ENCODE measurements at places on chromosomes 16 and 17.

GRCh38 chr16:75921281-75921680 is 195.0 kb upstream of the CPHXL start:
- DNase-seq: no peak

- DNase-seq: no peak
Observed at GRCh38 chr17:56367366-56367765, 214.1 kb downstream of the ANKFN1 start.

GRCh38 chr17:44831371-44831770 is 1.3 kb upstream of the GJC1 start:
- no peak for DNase-seq

GRCh38 chr17:28765038-28765437 is 21.2 kb downstream of the TRAF4 start:
- no peak for DNase-seq

- DNase-seq: no peak
Observed at GRCh38 chr17:41781404-41782110, 5.0 kb downstream of the JUP start.

GRCh38 chr17:77898521-77899434 is 59.7 kb upstream of the TNRC6C start:
- no peak for DNase-seq

DNA sequence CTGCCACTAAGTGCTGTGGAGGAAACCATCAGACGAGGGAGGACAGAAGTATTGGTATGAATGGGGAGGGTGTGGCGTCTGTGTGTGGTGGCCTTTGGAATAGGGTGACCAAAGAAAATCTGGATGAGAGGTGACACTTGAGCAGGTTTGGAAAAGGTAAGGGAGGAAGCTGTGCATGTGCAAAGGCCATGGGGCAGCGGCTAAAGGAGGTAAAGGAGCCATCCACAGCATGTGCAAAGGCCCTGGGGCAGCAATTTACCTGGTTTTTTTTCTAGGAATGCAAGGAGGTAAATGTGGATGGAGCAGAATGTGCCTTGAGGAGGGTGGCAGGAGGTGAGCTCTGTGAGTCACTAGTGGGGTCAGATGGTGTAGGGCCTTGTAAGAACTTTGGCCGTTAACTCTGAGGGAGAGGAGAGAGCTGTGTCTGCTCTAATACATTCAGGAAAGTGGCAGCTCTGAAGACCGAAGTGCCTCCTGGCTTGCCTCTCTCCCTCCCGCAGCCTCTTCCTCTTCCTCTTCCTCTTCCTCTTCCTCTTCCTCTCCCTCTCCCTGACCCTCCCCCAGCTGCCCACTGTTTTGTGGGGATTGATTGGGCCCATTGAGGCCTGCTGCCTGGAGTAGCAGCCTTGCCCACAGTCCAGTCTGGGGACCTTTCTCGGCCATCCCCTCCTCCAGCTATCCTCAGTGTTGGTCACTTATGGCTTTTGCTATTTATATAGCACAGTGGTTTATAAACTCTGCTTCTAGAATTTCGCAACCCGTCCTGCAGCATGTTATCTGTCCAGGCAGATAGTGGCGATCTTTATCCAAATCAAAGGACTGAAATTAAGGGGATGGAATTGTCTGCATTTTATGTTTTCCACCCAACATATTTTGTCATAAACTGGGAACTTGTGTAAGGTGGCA is 38.7 kb downstream of the CMIP start:
- no peak for DNase-seq

GRCh38 chr16:24151482-24151939 is 104.6 kb upstream of the CACNG3 start:
- no peak for DNase-seq

DNA sequence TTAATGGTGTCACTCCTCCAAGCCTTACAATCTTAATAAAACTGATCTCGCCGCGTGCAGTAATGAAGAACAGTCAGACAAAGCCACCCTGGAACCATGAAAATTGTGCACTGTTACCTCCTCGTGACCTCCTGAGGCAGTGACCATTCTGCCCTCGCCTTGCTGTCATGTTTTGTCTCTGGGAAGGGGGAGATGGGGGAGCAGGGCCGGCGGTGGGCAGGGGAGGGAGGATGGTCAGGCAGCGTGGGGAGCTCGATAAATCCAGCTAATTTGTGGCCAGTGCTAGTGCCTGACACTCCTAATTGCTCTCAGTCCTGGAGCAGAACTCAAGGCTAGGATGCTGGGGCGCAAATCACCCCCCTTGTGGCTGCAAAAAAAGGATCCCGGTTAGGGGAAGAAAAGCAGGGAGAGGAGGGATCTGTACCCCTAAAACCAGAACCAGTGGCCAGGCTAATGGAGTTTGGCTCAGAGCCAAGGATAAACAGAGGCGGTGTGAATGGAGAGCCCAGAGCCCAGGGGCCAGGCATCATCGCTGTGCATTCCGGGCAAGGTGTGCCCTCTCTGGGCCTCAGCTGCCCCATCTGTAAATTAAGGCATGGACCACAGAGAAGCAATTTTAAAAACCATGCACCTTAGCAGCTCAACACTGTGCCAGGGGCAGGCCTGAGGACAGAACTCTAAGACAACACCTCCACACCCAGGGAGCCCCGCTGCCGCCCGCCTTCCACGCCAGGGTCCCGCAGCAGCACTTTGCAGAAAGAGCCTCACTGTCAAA is 113.3 kb downstream of the ZNF423 start:
- DNase-seq: no peak

- no peak for DNase-seq
Observed at GRCh38 chr17:6525731-6526130, 30.6 kb downstream of the PITPNM3 start.

DNA sequence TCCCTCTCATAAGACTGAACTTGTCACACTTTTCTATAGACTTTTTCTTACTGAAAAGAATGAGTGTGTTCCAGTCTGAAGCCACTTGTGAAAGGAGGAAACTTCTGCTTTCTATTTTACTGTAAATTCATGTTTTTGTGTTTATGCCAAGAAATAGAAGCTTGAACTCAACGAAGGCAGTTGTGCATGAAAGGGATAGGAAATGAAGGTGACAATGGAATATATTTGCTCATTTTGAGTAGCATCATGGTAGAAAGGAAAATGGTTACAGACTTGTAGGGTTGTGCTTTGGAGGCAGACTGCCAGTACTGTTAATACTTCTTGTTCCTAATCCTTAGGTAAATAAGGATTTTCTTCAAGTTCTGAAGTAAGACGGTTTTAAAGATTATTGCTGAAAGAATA is 8.1 kb downstream of the CLTC start:
- no peak for DNase-seq

GRCh38 chr16:13961099-13961811 is 41.3 kb downstream of the ERCC4 start:
- no peak for DNase-seq

- no peak for DNase-seq
Observed at GRCh38 chr17:48259694-48260291, 152.2 kb downstream of the SNX11 start.

DNA sequence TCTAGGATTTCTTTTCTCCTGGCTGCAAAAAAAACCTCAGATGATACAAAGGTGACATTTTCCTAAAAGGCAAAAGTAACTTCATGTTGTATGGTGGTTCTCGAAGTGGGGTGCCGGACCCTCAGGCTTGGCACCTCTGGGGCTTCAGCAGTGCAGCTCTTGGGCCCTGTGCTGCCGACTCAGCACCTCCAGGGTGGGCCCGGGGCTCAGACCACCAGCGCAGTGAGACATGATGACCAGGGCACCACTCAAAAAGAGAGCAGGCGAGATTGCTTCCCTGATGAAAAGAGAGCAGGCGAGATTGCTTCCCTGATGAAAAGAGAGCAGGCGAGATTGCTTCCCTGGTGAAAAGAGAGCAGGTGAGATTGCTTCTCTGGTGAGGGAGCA is 98.7 kb upstream of the ZNF750 start:
- no peak for DNase-seq

DNA sequence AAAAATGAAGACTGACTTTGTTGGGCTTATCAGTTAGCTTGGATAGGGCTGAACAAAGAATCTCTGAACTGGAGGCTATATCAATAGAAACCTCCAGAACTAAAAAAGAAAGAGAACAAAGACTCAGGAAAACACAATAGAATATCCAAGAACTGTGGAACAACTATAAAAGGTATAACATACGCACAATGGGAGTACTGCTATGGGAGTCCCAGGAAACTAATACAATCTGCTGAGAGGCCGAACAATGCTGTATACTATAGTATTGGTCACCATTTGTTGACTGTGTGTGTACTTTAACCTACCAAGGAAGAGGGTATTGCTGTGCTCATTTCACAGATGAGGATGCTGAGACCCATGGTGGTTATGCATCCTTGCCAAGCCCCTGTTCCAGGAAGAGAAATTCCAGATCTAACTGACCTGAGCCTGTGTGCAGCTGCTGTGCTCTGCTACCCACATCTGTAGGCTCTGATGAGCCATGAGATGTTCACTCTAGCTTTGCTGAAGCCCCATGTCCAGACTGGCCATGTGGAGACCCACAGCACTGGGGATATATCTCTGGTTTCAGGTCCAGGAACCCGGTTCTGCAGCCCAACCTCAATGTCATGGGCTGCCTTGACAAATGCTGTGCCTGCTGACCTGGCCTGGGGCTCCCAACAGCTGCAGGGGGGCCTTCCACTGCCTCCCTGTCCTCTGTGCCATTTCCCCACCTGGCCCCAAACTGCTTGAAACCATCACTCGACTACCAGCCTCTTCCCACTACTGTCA is 254.3 kb upstream of the TNRC6C start:
- no peak for DNase-seq

DNA sequence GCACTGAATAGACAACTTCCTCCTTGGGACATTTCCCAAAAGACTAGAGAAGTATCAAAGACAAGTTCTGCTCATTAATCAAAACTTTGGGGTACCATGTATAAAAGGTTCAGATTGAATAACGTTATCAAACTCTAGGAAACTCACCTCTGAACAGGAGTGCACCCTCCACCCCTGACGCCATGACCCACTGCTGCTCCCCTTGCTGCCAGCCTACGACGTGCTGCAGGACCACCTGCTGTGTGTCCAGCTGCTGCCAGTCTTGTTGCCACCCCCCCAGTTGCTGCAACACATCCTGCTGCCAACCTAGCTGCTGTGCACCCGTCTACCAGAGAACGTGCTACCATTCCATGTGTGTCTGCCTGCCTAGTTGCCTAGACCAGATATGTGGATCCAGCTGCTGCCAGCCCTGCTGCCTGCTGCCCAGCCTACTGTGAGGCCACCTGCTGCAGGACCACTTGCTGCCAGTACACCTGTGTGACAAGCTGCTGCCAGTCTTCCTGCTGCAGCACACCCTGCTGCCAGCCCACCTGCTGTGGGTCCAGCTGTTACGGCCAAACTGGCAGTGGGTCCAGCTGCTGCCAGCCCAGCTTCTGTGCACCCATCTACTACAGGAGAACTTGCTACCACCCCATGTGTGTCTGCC is 13.8 kb upstream of the KRTAP9-2 start:
- DNase-seq: no peak

GRCh38 chr16:3756113-3756512 is 38.8 kb upstream of the TRAP1 start:
- no peak for DNase-seq

GRCh38 chr17:58083491-58084316 is 485 bp downstream of the DYNLL2 start:
- DNase-seq: no peak

GRCh38 chr17:58384897-58385296 is 32.4 kb downstream of the RNF43 start:
- no peak for DNase-seq

GRCh38 chr16:62805221-62805857 is 769.1 kb upstream of the CDH8 start:
- no peak for DNase-seq

GRCh38 chr16:27318392-27319256 is 4.8 kb downstream of the IL4R start:
- DNase-seq: no peak

GRCh38 chr17:68048996-68049395 is 13.5 kb downstream of the KPNA2 start:
- no peak for DNase-seq

GRCh38 chr16:85634747-85635544 is 21.8 kb downstream of the GSE1 start:
- no peak for DNase-seq

DNA sequence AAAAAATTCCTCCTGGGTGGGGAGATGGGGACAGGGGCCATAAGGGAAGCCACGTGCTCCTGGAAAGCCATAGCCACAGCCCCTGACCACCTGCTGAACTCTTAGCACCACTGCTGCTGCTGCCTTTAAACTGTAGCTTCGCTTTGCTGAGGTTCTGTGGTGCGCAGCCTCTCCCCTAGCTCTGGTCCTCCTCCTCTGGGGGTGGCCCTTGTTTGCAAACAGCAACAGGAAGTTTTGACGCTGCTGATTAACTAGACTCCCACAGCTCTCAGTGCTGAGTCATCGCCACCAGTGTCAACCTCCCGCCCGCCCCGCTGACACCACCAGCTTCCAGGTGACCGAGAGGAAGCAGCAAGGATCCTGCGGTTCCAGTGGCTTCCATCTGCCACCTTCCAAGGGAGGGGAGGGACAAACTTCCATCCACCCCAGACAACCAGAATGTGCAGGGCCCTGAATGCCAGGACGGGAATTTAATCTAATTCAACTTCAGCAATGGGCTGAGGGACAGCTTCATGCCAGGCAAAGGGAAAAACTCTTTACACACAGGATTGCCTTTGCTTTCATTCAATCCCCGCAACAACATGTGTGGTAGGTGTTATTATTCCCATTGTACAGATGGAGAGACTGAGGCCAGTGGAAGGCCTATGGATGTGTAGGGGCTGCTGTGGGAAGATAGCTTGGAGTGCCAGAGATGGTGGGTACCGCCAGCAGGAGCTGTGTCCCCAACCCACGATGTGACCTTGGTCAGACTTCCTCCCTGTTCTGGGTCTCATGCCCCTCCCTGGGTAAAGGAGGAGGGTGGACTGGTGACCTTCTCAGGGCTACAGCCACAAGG is 8.1 kb upstream of the KIFC3 start:
- DNase-seq: peak; percentile 74

DNA sequence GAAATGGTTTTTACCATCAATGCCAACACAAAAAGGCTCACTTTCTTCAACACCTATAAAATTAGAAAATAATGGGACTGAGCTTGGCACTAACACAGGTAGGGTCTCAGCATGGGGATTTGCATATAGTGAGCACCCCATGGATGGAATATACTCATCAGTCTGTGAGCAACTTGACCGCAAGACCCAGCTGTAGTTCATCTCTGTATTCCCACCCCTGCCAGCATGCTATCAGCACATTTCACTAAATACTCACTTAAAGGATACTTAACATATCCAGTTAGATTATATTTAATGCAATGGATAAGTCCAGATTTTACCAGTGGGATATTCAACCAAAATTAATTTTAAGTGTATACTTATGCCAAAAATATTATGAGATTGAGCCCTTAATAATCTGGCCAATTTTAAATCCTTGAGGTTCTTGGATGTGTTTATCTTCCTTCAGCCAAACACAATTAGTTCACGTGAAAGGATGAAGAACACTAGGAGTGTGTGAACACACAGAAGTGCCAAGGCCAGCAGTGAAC is 66.7 kb downstream of the C16orf95 start:
- no peak for DNase-seq

GRCh38 chr17:80615376-80615775 is 70.7 kb downstream of the RPTOR start:
- DNase-seq: no peak

- DNase-seq: no peak
Observed at GRCh38 chr17:2025622-2026309, 632 bp upstream of the RTN4RL1 start.

GRCh38 chr16:28181515-28181914 is 30.2 kb downstream of the XPO6 start:
- DNase-seq: peak; percentile 94

Data from epithelial cell of proximal tubule (primary cell).